ENCODE measurements at places on chromosomes 2 and 18. TPM values are rescaled to one million over a fixed set of nuclear protein-coding genes. Genes with fewer than 3 reads are reported as not detected.

DNA sequence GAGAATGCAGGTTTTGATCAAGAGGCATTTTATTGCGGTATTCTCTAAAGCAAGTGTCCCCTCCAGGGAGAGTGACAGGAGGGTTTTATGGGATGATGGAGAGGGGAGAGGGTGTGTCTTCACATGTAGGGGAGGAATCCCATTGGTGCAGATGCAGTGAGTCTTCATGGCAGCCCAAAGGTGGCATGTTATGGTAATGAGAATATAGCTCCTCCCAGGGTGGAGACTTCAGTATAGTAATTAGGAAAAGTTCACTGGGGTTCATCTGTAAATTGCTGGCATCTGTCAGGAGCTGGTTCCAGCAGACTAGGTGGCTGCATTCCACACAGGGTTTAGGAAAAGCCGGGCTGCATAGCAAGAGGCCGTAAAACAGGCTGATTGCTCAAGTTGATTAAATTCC is 230.7 kb upstream of the CCDC68 start:
- H3K27ac ChIP-seq = no peak overlapping the region
- no peak overlapping the region for H3K4me3 ChIP-seq
- DNase-seq = no peak
- no peaks in the 10 kb centered on the region for H3K36me3 ChIP-seq
- no peaks in the 10 kb centered on the region for H3K4me1 ChIP-seq

- no peak overlapping the region for H3K27ac ChIP-seq
- no peak overlapping the region for H3K4me3 ChIP-seq
- peak; percentile 65 for DNase-seq
- no peaks in the 10 kb centered on the region for H3K27me3 ChIP-seq
Observed at GRCh38 chr2:39024833-39025232, 96.0 kb downstream of the SOS1 start.

DNA sequence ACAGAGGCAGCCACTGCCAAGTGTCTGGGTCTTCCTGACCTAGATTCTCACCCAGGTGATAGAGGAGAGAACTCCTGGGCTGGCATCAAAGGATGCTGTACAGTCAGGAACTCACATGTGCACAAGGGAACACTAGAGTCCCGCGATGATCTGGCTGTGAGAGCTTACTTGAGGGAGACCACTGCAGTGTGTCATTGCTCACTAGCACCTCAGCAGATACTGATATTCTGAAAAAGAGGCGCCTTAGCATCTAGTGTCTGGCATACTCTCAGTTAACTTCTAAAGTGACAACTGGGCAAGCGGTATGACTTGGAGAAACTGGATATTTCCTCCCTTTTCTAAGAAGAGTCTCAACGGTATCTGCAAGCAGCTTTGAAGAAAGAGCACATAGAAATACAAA is 189.9 kb downstream of the CMPK2 start:
- no peak for DNase-seq
- H3K27ac ChIP-seq = no peak overlapping the region
- no peaks in the 10 kb centered on the region for H3K36me3 ChIP-seq
- H3K4me3 ChIP-seq = no peak overlapping the region
- no peaks in the 10 kb centered on the region for H3K4me1 ChIP-seq
- H3K27me3 ChIP-seq = 0 out of 2 replicates have a peak, but pooled peaks cover 15% of the 10 kb centered on the region

DNA sequence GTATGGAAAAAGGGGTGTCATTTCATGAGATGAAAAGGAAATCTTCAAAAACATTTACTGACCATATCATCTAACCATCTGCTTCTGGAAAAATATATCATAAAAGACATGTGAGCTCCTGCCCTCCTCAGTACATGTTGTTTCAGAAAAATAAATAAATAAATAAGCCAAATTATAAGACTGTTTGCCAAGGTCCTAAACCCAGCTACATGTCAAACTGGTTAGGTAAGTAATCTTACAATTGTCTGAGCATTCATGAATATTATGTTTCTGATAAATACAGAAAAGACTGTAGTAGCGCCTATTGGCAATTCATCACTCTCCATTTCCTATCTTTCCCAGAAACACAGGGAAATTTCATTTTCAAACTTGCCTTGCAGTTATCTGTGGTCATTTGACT is 138.9 kb upstream of the SETBP1 start:
- H3K4me3 ChIP-seq = no peak overlapping the region
- peak; percentile 32 for DNase-seq
- H3K27ac ChIP-seq = no peak overlapping the region
- peaks cover 13% of the 10 kb centered on the region for H3K4me1 ChIP-seq
- H3K27me3 ChIP-seq = no peaks in the 10 kb centered on the region

GRCh38 chr2:45134726-45135125 is 125.5 kb upstream of the SIX2 start:
- no peak overlapping the region for H3K27ac ChIP-seq
- H3K4me3 ChIP-seq = no peak overlapping the region
- H3K36me3 ChIP-seq = no peaks in the 10 kb centered on the region
- no peaks in the 10 kb centered on the region for H3K27me3 ChIP-seq
- DNase-seq = no peak

DNA sequence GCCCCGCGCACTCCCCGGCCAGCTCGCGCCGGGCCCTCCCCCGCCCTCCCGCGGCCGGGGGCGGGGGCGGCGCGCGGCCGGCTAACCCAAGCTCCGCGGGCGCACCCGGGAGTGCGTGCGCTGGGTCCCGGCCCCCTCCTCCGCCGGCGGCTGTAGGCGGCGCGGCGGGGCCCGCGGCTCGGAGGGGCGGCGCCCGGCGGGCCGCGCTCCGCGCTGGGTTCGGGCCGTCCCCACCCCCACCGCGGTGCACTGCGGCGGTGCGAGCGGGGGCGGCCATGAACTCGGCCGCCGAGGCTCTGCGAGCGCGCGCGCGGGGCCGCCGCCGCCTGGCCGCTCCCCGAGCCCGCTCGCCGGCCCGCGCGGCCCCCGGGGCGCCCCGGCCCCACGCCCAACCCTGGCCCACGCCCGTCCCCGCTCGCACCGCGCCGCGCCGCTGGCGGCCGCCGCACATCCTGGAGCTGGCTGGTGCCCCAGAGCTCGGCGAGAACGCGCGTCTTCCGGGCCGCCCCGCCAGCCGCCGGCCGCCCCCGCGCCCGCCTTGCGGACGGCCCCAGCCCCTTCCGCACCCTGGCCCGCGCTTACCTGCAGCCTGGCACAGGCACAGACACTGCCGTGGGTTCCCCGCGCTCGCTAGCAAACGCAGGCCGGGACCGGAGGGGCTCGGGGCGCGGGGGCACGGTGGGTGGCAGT is at the start of gene ZBTB14:
Gene ZBTB14 (minus strand): TSS at position 496 of the 690 bp plus-strand sequence. CDS start 2,480 bp downstream, outside the sequence.
- peaks cover 8% of the 10 kb centered on the region for H3K27me3 ChIP-seq
- peaks cover 6% of the 10 kb centered on the region for H3K4me1 ChIP-seq
- H3K4me3 ChIP-seq = peak within 1 kb of the TSS; percentile 91
- DNase-seq = peak; percentile 67

- no peaks in the 10 kb centered on the region for H3K27me3 ChIP-seq
- H3K36me3 ChIP-seq = no peaks in the 10 kb centered on the region
- no peaks in the 10 kb centered on the region for H3K4me1 ChIP-seq
Observed at GRCh38 chr2:220310451-220310861, 683.0 kb downstream of the SLC4A3 start.

DNA sequence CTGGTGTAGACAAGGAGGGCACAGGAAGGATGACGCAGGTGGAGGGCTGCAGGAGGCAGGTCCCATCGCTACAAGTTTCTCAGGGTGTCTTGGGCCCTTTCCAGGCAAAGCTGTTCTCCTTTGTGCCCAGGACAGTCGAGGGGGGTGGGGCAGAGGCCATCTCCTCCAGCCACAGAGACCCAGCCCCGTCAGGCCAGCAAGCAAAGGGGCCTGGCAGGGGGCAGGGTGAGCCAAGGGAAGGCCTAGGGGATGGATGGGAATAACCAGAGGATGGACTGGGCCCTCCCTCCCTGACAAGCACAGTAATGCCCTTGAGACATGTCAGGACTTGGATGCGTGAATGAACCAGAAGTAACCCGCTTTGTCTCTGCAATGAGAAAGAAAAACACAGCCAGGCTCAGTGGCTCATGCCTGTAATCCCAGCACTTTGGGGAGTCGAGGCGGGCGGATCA is 6.3 kb downstream of the TCF23 start:
- H3K27me3 ChIP-seq = no peaks in the 10 kb centered on the region
- no peaks in the 10 kb centered on the region for H3K36me3 ChIP-seq
- H3K4me3 ChIP-seq = no peak overlapping the region
- no peak overlapping the region for H3K27ac ChIP-seq
- no peak for DNase-seq
- no peaks in the 10 kb centered on the region for H3K4me1 ChIP-seq

- H3K36me3 ChIP-seq = no peaks in the 10 kb centered on the region
- peak; percentile 70 for DNase-seq
- H3K27ac ChIP-seq = peak overlapping the region; percentile 78
Observed at GRCh38 chr18:42048158-42048557, 93.1 kb downstream of the PIK3C3 start.

GRCh38 chr18:10265560-10266333 is 188.7 kb upstream of the APCDD1 start:
- no peaks in the 10 kb centered on the region for H3K36me3 ChIP-seq
- H3K27ac ChIP-seq = no peak overlapping the region
- H3K4me3 ChIP-seq = no peak overlapping the region
- H3K4me1 ChIP-seq = no peaks in the 10 kb centered on the region
- no peak for DNase-seq

GRCh38 chr2:161238265-161238559 is 70.0 kb upstream of the PSMD14 start:
- DNase-seq = no peak
- H3K27me3 ChIP-seq = no peaks in the 10 kb centered on the region
- no peaks in the 10 kb centered on the region for H3K36me3 ChIP-seq
- peaks cover 16% of the 10 kb centered on the region for H3K4me1 ChIP-seq
- H3K4me3 ChIP-seq = peak overlapping the region; percentile 72

DNA sequence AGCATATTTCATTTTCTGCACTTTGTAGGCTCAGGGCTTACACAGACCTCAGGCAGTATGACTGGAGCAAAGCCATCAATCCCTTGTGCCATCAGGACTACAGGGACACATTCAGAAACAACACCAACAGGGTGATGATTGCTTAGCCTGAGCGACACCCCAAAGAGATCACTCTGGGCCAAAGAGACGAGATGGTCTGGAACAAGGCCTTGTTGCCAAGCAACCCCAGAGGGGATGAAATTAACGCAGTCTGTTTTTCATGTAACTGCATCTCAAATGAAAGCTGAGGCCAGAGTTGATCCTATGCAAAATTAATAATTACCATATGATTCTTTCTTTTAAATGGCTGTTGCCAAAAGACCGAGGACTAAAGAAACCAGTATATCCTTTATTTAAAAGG is 20.2 kb upstream of the B3GNT2 start:
- H3K27ac ChIP-seq = no peak overlapping the region
- DNase-seq = no peak
- H3K27me3 ChIP-seq = no peaks in the 10 kb centered on the region
- no peak overlapping the region for H3K4me3 ChIP-seq
- H3K36me3 ChIP-seq = no peaks in the 10 kb centered on the region

The MPP4 gene
- 0.52 TPM for total RNA-seq

The LYG2 gene
- total RNA-seq = not detected

The BMP10 gene
- not detected for total RNA-seq

The EDAR gene
- 0.04 TPM for total RNA-seq

The CNGA3 gene
- total RNA-seq = not detected

The SOX11 gene
- not detected for total RNA-seq

The DIPK1C gene
- total RNA-seq = not detected

The CHPF gene
- 139 TPM for total RNA-seq

The REG1B gene
- total RNA-seq = not detected

The SNRNP200 gene
- 77.8 TPM for total RNA-seq
